HEK293T (cell line): ENCODE measurements at places on chromosomes 5 and 9.

DNA sequence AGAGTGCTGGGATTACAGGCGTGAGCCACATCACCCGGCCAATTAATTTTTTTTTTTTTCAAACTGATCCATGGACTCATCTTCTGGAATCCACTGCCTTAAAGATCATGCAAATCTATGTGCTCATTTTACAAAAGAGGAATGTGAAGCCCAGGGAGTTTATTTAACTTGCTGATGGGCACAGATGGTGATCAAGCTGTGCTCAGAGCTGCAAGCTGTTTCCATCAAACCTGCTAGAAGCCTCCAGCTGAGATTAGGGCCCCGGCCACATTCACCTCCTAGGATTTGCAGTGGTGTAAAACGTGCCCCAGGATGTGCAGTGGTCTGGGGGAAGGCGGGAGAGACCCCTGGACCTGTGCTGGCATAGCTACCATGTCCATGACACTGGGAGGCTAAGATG lies 56.1 kb upstream of the TUT7 start:
- DNase-seq = no peak

GRCh38 chr5:118596255-118596654 lies 392.1 kb downstream of the DTWD2 start:
- no peak for DNase-seq

- DNase-seq = no peak
Observed at GRCh38 chr5:56651893-56652292, 163.5 kb upstream of the MAP3K1 start.

DNA sequence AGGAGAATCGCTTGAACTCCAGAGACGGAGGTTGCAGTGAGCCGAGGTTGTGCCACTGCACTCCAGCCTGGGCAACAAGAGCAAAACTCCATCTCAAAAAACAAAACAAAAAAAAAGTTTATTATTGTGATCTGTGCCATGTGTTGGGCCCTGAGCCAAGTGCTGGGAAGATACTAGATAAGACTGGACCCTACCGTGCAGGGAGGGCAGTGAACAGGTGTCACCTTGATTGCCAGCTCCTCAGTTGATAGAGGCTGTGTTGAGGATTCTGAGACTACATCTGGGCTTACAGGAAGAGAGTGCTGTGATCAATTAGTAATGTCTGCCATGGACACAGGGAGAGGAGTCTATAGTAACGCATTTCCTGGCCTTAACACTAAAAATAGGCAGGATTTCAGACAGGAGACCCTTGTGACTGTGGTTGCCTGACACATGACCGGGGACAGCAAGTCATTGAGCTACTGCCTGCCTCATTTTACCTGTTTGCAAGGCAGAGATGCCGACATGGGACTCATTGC lies 201.5 kb downstream of the C9orf50 start:
- no peak for DNase-seq
